ENCODE measurements at places on chromosomes 11 and 22.

DNA sequence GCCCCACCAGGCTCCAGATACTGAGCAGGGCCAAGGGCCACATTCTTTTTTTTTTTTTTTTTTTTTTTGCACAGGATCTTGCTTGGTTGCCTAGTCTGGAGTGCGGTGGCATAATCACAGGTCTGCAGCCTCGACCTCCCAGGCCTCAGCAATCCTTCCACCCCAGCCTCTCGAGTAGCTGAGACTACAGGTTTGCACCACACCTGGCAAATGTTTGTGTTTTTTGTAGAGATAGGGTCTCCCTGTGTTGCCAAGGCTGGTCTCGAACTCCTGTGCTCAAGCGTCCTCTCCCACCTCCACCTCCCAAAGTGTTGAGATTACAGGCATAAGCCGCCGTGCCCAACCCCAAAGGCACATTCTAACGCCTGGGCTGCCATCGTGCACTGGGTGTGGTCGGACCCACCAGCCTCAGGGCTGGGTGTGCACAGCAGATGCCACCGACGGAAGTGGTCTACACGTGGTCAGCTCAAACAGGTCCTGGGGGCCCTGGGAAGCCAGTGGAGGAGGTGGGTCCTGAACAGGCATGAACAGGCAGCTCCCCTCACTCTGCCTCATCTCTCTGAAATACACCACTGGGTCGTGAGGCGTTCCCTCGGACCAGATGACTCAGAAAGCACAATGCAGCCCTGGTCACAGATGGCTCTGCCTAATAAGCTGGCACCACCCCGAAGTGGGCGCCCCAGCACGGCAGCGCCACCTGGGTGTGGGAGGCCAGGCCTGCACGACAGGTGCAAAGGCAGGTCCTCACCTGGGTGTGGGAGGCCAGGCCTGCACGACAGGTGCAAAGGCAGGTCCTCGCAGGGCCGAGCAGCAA lies 5.1 kb upstream of the B4GALNT4 start:
- no peak for DNase-seq

- DNase-seq: no peak
Observed at GRCh38 chr11:114025329-114025907, 34.1 kb upstream of the ZBTB16 start.

GRCh38 chr11:63862923-63863322 lies 24.0 kb downstream of the MARK2 start:
- no peak for DNase-seq

- no peak for DNase-seq
Observed at GRCh38 chr11:36376888-36377758, 81.0 kb downstream of the PRR5L start.
